ENCODE measurements at places on chromosomes 2 and 18.

DNA sequence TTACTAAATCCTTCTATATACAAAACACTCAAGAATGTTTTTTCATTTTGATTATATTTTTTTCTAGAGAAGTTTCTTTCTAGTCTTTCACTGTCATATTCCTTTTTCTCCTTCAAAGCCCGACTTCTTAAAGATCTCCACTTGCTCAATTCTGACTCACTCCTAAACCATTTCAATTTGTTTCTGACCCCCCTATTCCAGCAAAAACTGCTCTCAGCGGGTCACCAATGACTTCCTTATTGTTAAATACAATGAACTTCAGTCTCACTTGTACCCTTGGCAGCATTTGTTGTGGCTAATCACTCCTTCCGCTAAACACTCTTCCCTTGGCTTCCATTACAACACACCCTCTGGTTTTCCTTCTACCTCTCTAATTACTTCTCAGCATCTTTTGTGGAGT, 111.1 kb upstream of the RBBP8 start:
- DNase-seq = no peak

- no peak for DNase-seq
Observed at GRCh38 chr2:224421065-224421464, 19.2 kb upstream of the FAM124B start.

DNA sequence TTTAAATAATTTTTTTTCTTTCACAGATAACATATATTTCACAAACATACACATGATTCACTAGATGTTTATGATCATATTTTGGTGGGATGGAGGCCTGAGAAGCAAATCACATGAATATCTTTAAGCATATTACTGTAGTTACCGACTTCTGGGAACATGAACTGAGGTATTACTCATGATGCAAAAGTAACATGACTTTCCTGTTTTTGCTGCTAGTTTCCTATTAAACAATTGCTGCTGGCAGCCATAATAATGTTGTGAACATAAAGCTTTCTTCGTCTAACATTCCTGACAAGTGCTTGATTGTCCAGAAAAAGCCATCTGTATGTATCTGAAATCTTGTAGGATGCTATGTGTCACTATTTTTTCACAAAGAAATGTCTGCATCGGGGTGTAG, 145.4 kb downstream of the MTX2 start:
- DNase-seq = no peak

DNA sequence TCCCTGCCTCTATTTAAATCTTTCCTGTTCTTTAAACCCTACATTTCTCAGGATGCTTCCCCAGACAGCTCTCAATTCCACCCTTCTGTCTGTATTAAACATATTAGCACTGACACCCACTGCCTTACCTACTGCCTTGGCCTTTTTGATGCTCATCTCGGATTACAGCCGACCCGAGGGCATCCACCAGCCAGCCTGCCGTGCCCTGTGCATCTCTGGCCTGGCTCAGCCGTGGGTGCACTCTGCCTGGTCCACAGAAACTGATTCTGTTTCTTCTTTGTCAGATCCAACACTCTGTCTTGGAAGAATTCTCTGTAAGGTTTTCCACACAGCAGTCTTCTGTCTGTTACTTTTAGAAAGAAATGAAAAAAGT, 27.2 kb downstream of the TANC1 start:
- no peak for DNase-seq

DNA sequence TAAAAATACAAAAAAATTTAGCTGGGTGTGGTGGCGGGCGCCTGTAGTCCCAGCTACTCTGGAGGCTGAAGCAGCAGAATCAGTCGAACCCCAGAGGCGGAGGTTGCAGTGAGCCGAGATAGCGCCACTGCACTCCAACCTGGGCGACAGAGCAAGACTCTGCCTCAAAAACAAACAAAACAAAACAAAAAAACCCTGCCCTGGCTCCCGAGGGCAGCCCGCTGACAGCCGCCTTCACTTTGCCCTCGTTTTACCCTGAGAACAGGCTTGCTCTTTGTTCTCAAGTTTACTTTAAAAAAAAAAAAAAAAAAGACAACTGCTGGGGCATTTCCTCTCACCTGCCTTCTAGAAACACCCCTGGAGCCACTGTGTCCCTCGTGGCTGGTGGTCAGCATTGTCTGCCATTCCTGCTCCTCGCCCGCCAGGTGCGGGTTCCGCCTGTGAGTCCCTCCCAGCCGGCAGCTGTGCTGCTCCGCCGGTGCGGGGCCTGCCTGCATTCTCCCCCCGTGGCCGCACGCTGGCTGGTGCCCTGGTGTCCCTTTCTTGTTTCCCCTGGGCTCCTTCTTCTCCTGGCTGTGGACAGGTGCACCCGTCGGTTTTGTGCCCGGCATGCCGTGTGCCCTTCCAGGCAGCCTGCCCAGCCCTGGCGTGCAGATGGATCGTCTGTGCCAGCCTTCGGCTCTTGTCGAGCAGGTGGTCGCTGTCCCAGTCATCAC, 105.7 kb downstream of the USP40 start:
- no peak for DNase-seq

DNA sequence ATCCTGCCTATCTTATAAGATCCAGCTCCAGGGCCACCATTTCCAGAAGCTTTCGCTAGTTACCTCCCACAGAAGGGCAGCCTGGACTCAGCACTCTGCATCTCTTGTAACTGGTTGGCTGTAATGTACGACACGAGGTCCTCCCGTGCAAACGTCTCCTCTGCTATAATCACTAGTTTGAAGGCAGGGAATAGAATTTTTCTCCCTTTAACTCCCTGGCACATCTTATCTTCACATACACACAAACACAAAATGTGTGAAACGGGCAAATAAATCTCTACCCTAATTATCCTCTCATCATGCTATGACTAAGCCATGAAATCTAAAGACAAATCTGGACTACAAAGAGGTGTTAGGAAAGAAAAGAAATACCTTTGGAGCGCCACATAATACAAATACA, 36.8 kb downstream of the RNU4ATAC start:
- no peak for DNase-seq

GRCh38 chr2:24517247-24517646, 26.2 kb downstream of the NCOA1 start:
- DNase-seq = no peak
